ENCODE measurements at places on chromosomes 16 and 17. TPM values are rescaled to one million over a fixed set of nuclear protein-coding genes. Genes with fewer than 3 reads are reported as not detected.

DNA sequence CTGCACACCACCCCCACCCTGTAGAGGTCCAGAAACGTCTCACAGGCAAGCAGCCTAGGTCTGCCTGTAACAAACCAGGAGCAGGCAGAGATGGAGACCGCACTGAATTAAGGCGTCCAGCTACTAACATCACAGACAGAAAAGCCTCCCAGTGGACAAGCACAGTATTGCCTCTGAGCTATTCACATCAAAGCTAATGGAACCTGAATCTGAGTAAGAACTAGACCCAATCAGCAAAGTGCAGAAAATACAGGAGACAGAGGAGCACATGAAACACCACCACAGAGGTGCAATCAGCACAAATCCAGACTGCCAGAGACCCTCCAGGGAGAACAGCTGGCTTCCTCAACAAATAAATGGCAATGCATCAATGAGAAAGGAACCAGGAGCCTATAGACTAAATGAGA is 22.2 kb upstream of the PEMT start:
- DNase-seq: no peak

The OR3A3 gene
- not detected for polyA plus RNA-seq

- DNase-seq: no peak
Measured at GRCh38 chr17:81902023-81902652, at the start of gene NPB. NPB (plus strand) TSS chr17:81902238; CDS start chr17:81902278, 40 bp downstream.

The HASPIN gene
- 4.7 TPM for polyA plus RNA-seq

DNA sequence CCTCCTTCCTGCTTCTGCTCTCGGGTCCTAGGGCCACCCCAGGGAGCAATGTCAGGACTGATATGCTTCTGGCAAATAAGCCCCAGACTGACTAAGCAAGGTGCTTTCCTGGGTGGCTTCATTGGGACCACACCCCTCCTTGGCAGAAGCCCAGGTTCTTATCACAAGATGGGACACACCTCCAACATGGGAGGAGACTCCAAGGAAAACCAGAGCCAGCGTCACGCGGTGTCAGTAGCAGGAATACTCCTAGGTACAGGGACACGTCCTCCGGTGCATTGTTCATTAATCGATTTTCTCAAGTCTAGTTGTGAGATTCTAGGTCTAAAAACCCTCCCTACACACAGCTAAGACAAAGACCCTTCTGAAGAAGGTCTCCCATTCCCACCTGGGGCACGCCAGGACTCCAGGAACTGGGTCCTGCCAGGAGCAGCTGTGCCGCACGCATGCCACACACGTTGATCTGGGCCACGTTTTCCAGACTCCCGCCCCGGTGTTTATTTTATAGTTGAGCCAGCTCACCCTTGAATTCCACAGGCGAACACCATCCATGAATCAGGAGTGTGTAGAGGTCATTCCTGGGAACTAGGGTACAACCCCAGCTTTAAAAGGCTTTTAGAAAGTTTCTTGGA is 30.8 kb downstream of the FA2H start:
- DNase-seq: peak; percentile 99

DNA sequence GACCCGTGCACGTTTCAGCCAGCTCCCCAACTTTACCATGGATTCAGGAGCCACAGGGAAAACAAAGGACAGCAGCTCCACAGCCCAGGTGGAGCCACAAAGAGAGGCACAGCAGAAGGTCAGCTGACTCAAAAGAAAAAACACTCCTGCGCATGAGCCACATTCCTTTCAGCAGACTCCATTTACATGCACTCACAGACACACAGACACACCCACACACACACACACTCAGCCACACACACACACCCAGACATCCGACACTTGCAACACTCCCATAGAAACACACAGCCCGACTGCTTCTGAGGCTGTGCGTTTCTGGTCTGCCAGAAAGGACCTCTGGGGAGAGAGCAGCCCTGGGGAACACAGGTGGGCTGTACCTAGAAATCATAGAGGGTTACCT is 2335.5 kb downstream of the TP53TG3F start:
- DNase-seq: peak; percentile 7

DNA sequence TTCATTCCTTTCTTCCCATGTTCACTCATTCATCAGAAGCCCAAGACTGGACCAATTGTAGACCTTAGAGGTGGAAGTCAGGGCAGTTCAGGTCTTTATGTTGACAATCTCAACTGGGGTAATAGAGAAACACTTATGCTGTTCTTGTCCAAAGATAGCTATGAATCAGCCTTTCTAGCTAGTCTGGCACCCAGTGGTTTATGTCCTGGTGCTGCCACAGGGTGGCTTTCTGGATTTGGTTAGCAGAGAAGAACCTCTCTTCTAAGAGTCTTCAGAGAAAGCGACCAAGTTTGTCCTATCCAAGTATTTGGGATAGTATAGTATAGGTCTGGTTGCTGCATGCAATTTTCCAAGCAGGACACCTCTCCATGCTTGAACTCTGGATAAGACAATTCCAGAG is 83.3 kb downstream of the NOG start:
- DNase-seq: no peak

- no peak for DNase-seq
Measured at GRCh38 chr16:51559901-51560300, 408.8 kb upstream of the SALL1 start.

DNA sequence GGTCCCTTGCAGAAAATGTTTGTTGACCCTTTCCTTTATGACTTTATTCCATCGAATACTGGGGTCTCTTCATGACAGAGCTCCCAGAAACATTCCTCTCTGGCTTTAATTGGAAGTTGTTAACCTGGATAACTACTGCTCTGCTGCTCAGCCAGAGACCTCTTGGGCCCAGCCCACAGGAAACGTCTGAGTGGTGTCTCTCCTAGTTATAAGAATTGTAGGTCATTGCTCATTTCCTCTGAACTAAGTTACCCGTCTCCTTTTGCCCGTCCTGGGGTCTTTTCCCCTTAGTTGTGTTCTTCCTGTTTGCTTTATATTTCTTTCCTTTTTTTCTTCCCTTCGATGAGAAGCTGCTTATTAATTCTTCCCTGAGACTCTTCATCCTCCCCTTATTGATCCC is 9.0 kb downstream of the MAP2K6 start:
- DNase-seq: no peak

GRCh38 chr16:50126183-50126582 is 26.9 kb upstream of the TENT4B start:
- no peak for DNase-seq

The CCL16 gene
- polyA plus RNA-seq: not detected

The TMEM88 gene
- 0.45 TPM for polyA plus RNA-seq

DNA sequence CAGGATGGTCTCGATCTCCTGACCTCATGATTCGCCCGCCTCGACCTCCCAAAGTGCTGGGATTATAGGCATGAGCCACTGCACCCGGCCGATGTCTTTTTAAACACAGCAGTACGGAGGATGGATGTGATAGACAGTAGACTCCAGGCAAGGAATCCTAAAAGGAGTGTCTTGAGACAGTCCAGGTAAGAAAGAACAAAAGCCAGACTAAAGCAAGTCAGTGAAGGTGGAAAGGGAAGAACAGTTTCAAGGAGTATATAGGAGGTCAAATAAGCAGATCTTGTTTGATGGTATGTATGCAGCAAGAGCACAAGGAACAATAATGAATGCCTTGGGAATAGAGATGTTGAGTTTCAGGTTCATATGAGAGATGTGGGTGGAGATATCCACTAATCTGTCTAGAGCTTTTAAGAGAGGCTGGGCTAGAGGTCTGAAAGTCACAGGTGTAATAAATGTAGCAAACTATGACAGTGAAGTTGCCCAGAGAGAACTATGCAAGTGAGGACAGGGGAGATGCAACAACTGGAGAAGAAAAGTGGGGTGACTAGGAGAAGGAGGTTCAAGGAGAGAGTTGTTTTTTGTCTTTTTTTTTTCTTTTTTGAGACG is 4.5 kb downstream of the TUBD1 start:
- no peak for DNase-seq
